ENCODE measurements at places on chromosomes 4 and X.

DNA sequence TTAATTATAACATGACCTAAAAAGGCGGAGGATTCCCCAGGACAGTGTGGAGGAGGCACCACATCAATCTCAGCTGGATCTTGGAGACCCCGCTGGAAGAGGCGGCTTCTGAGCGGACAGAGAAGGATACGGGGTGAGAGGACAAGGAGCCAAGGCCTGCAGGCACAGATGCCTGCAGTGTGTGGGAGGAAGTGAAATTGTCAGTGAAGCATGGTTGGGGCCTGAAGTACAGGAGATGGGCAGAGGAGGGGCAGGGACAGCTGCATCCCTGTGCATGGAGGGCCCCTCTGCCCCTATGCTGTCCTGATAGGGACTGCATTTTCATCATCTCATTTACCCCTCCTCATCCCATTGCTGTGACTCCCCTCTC is 1.7 kb upstream of the SLC2A9 start:
- DNase-seq = no peak

DNA sequence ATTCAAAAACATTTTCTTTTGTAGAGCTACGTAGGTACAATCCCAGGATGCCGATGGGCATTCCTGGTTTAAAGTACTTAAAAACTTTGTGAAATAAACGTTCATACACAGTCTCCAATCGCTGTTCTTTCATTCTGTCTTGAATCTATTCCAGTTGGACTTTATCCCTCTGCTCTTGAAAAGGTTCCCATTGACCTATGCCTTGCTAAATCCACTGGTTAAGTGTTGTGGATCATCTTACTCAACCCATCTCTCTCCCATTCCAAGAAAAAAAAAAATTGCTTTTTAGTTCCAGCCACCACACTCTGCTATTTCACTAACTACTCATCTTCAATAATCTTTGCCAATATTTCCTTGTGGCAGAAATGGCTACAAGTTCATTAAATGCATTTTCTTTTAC is 542.3 kb upstream of the GRIA3 start:
- DNase-seq = no peak

DNA sequence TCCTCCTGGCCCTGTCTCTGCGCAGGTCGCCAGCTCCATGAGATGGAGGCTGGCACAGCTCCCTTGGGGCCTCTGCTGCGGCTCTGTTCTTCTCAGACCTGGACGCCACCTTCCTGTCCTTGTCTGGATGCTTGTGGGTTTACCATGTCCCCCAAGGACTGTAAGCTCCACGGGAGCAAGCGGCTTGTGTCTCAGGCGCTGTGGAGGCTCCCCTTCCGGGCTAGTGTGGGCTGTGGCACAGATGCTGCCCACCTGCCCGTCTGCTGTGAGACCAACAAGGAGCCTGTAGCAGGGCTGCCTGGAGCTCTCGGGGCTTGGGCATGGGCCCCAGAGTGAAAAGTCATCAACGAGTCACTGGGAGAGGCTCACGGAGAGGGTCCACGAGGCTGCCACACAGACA is 25.2 kb downstream of the NAT8L start:
- DNase-seq = no peak

- DNase-seq = no peak
These were observed 141.8 kb downstream of the EVC2 start for GRCh38 chr4:5566526-5566925.

- DNase-seq = no peak
These were observed 459.4 kb upstream of the LCORL start for GRCh38 chr4:18480928-18481327.

- no peak for DNase-seq
These were observed 50.5 kb upstream of the CHRDL1 start for GRCh38 chrX:110846071-110846470.

GRCh38 chr4:167903291-167903721 is 189.0 kb upstream of the ANXA10 start:
- no peak for DNase-seq

DNA sequence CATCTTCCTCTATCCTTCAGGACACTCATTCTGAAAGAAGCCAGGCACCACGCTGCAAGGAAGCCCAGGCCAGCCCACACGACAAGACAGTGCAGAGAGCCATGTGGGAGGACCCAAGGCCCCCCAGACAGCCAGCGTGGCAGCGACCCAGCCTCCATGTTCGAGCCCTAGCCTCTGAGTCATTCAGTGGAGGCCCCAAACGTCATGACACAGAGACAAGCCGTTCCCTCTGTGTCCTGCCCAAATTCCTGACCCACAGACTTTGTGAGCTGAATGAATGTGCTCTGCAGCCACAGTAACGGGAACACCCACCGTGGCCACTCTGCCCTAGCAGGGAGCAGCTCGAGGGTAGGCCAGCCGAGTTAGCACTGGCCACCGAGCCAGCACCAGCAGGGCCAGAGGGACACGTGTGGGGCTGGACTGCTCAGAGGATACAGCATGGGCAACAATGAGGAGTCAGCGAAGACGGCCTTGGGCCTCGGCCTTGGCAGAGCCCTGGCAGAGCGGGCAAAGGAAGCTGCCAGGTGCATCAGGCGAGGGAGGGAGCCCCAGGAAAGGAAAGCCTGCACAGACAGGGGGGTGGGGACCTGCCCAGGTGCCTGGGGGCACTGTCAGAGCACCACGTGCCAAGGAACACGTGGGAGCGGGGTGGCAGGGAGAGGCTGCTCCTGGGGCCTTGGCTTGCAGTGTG is 8.6 kb downstream of the BLOC1S4 start:
- no peak for DNase-seq

DNA sequence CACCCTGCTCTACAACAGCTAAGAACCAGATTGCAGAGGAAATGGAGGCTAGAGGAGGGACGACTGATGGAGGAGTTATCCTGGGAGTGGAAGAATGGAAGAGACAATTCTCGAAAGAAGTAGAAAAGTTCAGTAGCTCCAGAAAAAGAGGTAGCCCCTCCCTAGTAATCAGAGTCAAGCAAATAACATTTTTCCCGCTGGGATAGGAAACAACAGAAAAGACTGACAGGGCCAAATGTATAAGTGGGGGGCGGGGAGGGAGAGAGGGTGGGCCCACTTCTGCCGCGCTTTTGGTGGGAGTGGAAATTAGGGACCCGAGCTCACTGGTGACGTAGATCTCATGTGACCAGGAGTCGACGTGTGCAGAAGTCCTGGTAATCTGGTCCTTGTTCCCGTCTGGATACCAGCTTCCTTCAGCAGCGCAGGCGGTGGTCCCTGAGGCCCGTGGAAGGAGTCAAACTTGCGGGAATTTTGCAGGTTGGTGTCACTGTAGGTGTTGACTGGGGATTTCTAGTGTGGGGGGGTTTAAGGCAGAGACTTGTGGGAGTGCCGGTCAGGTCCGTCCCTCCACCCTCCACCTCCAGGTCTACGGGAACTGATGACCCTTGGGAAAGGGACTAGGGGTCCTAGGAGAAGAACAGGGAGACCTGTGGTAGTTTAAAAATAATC is at the start of gene TCEAL9:
Gene TCEAL9 (plus strand): TSS at position 377 of the 669 bp plus-strand sequence. CDS start 1,179 bp downstream, outside the sequence.
- DNase-seq = no peak

GRCh38 chr4:2096073-2096609 is 37.0 kb downstream of the NAT8L start:
- DNase-seq = no peak

Measured in stimulated activated CD8-positive, alpha-beta memory T cell treated with anti-CD3 and anti-CD28 coated beads, Interleukin-7, amount 100 ng/mL, for 4 hours (primary cell).